Nephron progenitor cell (in vitro differentiated cells): ENCODE measurements at places on chromosomes 1 and 21.

GRCh38 chr1:201013991-201014815 is 9.3 kb downstream of the KIF21B start:
- peak; percentile 30 for DNase-seq

DNA sequence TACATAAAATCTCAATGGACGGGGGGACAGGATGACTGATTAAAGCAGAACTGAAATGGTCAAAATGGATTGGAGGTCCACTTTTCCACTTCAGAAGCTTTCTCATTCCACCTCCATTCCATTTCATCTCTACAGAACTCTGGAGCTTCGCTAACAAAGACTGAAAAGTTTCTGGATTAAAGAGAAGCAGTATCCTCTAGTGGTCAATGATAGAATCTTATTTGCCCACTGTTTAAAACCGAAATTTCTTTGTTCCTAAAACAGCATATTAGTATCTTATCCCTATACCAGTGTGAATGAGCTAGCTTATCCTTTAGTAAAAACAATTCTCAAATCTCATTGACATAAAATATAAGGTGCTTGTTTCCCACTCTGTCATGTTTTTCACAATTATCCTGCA is 890.6 kb downstream of the KCNT2 start:
- no peak for DNase-seq

GRCh38 chr1:198493329-198493728 is 47.2 kb downstream of the ATP6V1G3 start:
- DNase-seq = no peak

- no peak for DNase-seq
These were observed 85.9 kb upstream of the EDEM3 start for GRCh38 chr1:184840596-184840995.

- DNase-seq = no peak
These were observed 5.0 kb downstream of the BTG3 start for GRCh38 chr21:17607684-17608083.

DNA sequence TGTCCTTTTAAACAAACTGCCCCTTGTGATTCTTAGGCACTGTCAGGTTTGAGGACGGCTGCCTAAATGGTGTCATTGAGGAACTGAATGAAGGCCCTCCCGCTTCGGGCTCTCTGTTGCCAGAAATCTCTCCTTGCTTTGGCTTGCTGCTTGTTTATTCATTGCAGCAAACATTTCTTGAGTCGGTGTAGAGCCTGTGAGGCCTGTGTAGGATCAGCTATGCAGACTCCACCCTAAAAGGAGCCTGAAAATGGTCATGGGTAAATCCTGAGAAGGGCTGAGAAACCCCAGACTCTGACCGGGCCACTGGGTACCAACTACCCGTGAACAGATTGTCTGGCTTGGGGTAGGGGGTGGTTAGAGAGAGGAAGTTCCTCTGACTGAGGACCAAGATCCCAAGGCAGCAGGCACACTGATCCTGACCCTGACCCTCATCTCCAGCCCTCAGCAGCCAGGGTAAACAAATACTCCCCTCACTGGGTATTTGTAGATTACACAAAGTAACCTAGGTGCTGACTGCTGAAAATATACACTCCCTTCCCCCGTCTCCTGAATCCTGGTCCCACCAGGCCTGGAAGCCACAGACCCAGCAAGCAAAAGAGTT is 3.1 kb downstream of the IL6R start:
- no peak for DNase-seq

GRCh38 chr1:162360237-162360873 is 16.3 kb downstream of the SPATA46 start:
- DNase-seq = no peak

DNA sequence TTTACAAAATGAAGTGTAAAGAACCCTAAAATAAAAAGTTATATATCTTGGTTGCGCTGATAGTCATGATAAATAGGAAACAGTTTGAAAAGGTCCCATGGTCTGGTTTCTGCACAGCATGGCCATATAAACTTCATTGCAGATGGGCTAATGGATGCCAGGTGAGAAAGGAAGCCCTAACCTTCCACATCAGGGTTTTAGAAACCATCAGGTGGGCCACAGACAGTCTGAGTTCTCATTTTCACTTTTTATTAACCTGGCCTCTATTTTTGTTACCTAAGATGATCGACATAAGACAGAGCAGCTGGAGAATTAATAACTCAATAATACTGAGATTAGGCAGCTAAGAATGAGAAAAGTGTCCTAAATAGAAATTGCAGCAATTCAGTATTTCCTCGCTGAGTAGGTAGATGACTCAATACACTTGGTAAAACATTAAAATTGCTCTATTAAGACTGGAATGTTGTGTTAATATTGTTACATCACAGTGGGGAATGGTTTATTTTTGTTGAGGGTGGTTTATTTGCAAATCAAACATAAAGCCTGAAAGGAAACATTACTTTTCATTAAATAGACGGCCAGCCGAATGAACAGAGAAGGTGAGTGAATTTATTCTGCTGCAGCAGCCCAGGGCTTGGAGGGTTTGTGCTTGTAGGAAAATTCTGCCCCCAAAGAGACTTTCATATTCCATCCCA is 21.1 kb downstream of the C1orf21 start:
- DNase-seq = no peak

DNA sequence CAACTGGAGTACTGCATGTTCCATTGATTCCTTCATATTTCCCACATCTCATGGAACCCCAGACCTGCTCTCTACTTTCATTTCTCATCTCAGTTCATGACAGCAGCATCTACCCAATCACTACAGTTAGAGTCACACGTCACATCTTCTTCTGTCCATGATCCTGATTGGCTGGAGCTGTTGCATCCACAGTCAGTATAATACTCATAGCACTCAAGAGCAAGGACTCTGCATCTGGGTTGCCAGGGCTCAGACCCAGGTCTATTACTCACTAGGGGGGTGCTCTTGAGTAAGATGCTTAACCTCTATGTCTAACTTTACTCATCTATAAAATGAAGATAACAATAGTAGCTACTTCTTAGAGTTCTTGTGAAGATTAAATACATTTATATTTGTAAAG is 4.4 kb upstream of the XPR1 start:
- DNase-seq = no peak

DNA sequence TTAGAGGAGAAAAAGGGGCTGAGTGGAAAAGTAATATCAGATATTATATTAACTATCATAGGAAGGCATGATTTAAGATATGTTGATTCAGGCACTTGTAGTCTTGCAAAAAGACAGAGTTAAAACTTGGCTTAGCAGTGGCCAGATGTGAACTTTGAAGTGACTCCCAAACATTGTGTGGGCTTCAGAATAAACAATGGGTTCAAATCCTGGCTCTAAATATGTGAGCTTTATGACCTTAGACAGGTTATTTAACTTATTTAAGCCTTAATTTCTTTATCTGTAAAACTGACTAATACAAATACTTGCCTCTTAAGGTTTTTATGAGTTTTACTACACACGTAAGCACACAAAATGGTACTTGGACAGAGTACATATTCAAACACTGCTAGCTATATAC is 85.9 kb downstream of the TNFSF18 start:
- DNase-seq = no peak

DNA sequence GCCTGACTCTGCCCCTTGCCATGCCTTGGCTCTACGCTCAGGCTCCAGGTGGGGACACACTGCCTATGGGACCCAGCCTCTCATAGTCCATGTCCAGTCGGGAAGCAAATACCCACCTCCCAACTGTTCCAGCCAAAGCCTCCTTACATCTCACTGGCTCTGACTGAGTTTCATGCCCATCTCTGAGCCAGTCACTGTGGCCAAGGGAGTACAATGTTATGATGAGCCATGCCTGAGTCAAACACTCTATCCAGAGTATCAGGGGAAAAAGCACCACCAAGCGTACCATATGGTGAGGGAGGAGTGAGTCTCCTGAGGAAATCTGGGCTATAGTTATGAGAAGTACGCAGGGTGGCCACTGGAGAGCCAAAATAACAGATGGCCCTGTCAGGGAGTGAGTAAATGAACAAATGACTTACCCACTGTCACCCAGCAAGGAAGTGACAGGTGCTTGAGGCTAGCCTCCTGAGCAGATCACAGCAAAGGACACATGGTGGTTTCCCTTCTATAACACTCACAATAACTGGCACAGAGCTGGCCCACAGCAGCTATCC is 236.6 kb upstream of the GJB5 start:
- no peak for DNase-seq

GRCh38 chr1:202756391-202756790 is 46.1 kb upstream of the SYT2 start:
- no peak for DNase-seq

GRCh38 chr1:87512431-87512830 is 183.8 kb downstream of the LMO4 start:
- DNase-seq = no peak

GRCh38 chr1:160629286-160630210 is 17.3 kb downstream of the SLAMF1 start:
- DNase-seq = no peak

GRCh38 chr1:82160903-82161302 is 360.2 kb downstream of the ADGRL2 start:
- peak; percentile 7 for DNase-seq

GRCh38 chr21:35467566-35467965 is 418.5 kb upstream of the RUNX1 start:
- no peak for DNase-seq

DNA sequence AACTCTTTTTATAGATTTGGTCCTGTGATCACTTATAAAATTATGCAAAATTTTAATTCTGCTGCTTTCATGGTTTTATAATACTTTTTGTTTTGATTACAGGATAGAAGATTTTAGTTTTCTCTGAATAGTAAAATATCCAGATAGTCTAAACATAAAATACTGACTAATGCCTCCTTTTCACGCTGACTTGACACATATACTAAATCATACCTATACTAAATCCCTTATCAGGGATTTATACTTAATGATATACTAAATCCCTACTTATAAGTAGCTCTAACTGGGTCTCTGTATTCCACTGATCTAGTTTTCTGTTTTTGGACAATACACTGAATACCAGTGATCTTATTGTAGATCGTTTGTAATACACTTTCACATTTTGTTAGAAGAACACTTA is 128.0 kb downstream of the USP25 start:
- no peak for DNase-seq

DNA sequence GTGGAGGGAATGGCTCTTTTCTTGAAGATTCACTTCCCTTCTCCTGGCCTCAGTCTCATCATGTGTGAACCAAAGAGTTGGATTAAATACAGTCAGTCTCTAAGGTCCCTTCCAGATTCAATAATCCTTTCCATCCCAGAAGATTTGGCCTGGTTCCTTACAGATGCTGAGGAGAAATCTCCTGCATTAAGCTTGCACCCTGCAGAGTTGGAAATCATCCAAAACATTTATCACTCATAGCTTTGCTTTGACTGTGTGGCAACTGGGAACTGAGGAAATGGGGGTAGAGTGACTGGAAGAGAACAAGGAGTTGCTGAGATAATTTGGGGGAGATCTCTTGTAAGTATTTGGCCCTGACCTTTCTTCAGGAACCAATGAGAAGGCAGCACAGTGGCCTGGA is 220.5 kb upstream of the SGIP1 start:
- no peak for DNase-seq

DNA sequence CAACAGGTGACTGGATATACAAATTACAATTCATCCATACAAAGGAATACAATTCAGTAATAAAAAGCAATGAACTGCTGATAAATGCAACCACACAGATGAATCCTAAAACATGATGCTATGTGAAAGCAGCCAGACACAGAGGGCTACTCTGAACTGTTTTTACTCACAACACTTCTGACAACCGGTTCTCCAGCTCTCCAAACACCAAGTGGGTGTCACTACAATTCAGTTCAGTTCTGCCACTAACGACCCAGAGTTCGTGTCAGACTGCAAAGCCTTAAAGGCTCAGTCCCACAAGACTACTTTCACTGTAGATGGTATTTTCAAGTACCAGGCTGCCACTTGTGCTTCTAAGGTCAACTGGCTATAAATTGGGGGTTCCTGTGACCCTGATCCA is 119.4 kb downstream of the SLC16A1 start:
- no peak for DNase-seq

GRCh38 chr1:188022661-188023060 is 1193.9 kb downstream of the PLA2G4A start:
- no peak for DNase-seq

GRCh38 chr1:244302876-244303609 is 148.7 kb downstream of the ADSS2 start:
- DNase-seq = peak; percentile 14

GRCh38 chr1:107669996-107670395 is 295.0 kb downstream of the VAV3 start:
- DNase-seq = no peak
